Astrocyte of the spinal cord (primary cell): ENCODE measurements at places on chromosomes 13 and 19.

- no peak for DNase-seq
Observed at GRCh38 chr13:44899967-44900366, 89.3 kb downstream of the NUFIP1 start.

GRCh38 chr13:30408319-30409101 lies 13.8 kb upstream of the UBE2L5 start:
- DNase-seq: peak; percentile 91

GRCh38 chr19:16296713-16297112 lies 27.9 kb upstream of the KLF2 start:
- DNase-seq: no peak

DNA sequence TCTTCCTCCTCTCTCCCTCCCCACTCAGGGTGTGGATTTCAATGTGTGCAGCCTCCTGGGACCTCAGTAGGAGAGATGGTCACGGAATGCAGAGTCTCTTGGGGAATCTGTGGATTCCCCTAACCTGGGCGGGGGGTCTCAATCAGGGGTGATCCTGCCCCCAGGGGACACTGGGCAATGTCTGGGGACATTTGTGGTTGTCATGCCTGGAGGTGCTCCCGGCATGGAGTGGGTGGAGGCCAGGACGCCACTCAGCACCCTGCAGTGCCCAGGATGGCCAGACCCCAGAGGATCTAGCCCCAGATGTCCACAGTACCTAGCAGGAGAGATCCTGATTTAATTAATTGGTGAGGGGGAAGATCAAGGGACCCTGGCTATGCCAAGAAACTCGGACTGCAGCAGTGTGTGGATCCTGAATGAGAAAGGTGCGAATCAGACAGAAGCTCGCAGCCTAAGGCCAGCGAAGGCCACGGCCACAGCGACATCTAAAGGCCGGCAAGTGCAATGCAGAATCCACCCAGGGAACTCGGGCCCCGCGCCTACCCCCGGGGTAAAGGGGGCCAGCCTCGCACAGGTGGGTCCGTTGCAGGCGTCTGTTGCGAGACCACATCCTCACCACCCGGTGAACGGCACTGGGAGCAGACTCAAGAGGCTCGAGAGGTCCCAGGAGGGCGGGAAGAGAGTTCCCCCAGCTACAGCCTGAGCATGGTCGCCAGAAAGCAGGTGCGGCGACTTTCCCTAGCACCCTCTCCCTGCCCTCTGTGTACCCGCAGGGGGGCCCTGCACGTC lies 88.8 kb downstream of the GNG7 start:
- DNase-seq: no peak

GRCh38 chr13:75217949-75218348 lies 264.0 kb downstream of the TBC1D4 start:
- DNase-seq: peak; percentile 60

DNA sequence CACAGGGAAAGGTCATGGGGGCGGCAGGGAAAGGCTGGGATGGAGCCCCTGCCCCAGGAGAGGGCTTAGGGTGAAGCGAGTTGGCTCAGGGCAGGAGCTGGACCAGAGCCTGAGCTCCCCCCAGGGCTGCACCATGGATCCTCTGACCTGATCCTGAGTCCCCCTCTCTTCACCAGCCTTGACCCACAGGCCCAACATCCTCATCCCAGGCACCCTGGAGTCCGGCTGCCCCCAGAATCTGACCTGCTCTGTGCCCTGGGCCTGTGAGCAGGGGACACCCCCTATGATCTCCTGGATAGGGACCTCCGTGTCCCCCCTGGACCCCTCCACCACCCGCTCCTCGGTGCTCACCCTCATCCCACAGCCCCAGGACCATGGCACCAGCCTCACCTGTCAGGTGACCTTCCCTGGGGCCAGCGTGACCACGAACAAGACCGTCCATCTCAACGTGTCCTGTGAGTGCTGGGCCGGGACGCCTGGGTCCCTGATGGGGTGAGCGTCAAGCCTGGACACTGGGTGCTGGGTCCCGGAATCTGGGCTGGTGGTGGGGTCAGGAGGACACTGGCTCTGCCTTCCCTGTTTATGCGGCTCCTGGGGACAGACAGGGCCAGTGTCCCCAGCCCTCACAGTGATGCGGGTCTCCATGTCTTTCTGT lies 842 bp downstream of the SIGLEC9 start:
- no peak for DNase-seq

DNA sequence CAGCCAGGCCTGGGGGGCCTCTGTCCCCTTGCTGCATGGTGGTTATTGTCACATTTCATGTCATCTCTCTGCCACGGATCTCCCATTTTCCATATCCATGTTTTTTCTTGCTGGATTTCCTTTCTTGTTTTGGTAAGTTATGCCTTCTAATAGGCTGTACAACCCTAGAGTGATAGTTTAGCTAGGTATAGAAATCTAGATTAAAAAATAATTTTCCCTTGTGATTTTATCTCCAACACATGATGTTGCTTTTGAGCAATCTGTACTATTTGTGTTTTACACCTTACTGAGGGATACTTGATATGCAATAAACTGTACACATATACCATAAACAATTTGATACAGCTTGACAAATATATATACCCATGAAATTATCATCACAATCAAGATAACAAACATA lies 17.0 kb downstream of the SOX1 start:
- DNase-seq: no peak

GRCh38 chr13:77172650-77173049 lies 145.7 kb upstream of the FBXL3 start:
- no peak for DNase-seq

GRCh38 chr13:48783695-48784230 lies 130.0 kb downstream of the CYSLTR2 start:
- no peak for DNase-seq

- no peak for DNase-seq
Observed at GRCh38 chr13:63085851-63086250, 1670.2 kb upstream of the PCDH20 start.
